ENCODE measurements at places on chromosomes 4 and X.

DNA sequence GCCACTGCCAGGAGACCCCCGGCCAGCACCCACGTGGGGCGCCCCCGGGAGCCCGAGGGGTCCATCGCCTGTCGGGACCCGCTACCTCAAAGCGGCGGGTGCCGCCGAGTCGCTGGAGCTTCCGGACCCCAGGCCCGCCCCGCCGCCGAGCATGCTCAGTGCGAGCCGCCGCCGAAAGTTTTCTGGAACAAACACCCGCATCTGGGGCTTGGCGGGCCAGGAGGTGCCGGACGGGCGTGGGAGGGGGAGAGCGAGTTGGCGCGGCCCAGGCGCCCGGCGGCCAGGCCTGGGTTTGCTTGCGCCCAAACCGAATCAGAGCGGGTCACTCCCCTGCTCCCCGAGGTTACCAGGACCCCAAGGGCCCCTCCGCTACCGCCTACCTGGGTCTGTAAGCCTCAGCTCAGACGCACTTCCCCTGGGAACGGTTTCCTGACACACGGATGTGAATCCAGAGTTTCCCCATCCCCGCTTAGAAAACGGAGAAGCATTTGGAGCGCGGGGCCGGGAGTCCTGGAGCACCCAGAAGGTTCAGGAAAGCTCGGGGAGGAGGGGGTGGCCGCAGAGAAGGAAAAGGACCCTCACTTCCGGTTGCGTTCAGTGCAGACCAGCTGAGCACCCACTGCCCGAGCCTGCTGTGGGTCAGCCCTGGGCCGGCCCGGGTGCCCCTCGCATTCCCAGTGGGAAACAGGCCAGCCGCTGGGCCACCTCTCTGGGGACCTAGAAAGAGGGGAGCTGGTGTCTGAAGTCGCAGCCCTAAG lies at the start of gene EVC2:
Gene EVC2 (minus strand): TSS at position 111 of the 758 bp plus-strand sequence. CDS start 46 bp downstream, at position 65.
- peak; percentile 13 for DNase-seq

GRCh38 chrX:38662640-38663039 lies 101.3 kb downstream of the TSPAN7 start:
- DNase-seq: no peak

DNA sequence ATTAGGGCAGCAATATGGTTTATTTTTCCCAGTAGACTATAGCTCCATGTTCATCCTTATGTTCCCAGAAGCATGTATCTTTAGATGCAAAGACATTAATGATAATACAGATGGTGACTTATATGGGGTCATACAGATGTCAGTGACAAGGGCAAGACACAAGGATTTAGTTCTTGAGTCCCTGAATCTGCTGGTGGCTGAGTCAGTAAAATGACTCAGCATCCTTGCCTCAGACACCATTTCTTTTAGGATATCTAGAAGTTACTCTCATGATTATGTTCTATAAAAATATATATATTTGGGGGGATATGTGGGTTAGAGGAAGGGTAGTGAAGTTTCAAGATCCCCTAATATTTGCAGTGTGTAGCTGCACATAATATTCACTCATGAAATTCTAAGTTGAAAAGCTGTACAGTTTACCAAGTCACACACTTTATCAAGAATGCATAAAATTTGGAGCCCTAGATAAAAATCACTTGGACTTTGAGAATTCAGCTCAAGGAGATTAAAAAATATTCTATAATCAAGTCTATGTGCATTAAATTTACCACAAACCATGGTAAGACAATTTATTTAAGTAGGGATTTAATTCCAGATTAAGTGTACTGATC lies 101.9 kb downstream of the LNX1 start:
- DNase-seq: no peak

GRCh38 chr4:6373541-6374410 lies 98.6 kb downstream of the PPP2R2C start:
- DNase-seq: no peak

DNA sequence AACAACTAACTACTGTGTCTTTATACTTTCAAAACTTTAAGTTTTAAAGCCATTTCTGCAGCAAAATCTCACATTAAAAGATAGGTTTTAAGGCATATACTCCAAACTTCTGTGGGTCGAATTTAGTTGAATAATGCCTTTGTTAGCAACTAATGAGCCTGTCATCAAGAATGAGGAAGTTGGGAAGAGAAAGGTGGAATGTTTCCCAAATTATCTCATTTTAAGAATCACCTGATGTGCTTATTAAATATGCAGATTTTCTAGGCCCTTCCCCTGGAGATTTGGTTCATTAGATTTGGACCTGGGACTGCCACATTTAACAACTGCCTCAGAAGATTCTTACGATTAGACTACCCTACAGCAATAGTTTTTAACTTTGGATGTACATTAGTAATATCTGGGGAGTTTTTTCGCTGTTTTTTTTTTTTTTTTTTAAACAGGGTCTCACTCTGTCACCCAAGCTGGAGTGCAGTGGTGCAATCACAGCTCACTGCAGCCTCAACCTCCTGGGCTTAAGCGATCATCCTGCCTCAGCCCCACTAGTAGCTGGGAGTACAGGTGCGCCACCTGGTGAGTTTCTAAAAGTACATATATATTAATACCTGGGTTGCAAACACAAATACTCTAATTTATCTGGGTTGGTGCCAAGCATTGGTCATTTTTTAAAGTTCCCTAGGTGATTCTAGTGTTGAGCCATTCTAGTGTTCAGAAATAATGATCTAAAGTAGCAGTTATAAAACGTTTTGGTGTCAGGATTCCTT lies 16.1 kb upstream of the TASL start:
- DNase-seq: no peak

GRCh38 chr4:48262926-48263325 lies 6.7 kb downstream of the TEC start:
- DNase-seq: no peak

DNA sequence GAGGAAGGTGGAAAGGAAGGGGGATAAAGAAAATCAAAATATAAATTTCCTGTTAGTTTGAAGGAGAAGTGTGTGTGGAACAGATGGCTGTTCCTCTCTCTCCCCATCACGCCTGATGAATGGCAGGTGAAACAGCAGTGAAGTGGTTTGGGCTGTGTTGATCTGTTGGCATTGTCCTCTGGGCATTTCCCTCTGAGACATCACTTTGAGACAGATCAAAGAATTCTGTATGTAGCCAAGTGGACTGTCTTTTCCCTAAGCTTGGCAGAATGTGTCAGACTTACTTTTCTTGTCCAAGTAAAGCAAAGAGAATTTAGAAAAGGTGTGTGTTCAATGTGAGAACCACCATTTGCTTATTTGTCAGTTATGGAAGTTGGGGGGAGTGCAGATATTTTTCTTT lies 47.5 kb downstream of the SEPTIN11 start:
- DNase-seq: no peak

DNA sequence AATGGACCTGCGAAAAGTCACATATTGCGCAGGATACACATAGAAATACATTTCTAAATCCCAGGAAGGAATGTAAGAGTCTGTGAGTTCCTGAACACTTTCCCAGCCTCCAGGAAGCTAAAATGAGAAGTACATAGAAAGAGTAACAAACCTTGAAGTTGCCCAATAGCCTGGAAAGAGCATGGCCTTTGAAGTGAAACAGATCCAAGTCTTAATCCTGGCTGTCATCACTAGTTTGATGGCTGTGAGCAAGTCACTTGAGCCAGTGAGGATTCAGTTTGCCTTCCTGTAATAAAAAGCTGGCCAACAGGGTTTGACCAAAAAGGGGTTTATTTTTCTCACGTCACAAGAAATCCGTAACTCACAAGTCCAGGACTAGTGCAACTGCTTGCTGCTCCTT lies 69.8 kb downstream of the ARHGEF38 start:
- DNase-seq: no peak

DNA sequence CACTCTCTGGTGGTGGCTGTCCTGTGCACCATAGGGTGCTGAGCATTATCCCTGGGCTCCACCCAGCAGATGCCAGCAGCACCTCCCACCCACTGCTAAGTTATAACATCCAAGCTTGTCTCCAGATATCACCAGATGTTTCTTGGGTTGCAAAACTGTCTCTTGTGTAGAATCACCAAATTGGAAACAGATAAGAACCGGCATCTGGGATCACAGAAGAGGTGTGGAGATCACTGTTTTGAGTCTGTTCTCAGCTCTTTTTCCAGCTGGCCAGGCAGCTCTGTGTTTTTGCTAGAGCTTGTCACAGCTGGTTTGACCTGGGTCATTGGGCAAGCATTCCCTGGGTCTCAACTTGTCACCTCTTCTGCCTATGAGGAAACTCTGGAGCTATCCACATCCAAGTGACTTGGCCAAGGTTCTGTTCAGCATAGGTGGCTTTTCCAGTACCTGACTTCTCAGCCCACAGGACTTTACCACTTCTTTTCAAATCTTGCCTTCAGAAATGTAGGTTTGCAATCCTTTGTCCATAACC lies 15.3 kb upstream of the PUDP start:
- no peak for DNase-seq

- no peak for DNase-seq
Observed at GRCh38 chrX:154531626-154532025, 15.0 kb downstream of the G6PD start.

DNA sequence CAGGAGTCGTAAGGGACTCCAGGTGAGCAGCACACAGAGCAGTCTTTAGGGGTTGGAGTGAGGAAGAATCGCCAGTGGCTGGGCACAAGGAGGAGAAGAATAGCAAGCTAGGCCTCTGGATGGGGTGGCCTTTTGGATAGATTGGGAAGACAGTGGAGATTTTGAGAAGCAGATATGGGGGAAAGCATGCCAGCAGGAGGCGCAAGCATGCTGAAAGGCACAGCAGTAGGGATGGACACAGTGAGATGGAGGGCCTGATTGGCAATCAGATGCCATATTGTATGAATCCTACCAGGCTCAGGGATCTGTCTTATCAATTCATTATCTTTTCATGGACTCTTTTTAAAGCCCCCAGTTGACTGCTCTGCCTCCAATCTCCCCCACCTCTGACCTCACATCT lies 60.4 kb upstream of the MAGEA4 start:
- DNase-seq: no peak

DNA sequence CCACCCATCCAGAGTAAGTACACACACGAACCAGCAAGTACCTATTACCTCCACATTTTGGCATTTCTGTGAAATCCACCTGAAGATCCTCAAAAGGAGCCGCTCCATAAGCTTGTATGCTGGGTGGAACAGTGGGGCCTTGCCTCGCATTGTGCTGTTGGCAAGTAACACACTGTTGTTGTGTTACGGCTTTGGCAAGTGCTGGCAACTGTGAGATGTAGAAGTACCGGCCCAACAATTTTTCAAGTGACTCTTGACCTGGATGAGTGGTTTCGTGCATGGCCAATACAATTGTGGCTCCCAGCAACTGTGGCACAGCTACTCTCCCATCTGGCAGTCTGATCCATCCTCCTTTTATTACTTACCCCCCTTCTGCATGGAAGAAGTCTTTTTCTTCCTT lies 128.7 kb downstream of the CCNB3 start:
- no peak for DNase-seq

DNA sequence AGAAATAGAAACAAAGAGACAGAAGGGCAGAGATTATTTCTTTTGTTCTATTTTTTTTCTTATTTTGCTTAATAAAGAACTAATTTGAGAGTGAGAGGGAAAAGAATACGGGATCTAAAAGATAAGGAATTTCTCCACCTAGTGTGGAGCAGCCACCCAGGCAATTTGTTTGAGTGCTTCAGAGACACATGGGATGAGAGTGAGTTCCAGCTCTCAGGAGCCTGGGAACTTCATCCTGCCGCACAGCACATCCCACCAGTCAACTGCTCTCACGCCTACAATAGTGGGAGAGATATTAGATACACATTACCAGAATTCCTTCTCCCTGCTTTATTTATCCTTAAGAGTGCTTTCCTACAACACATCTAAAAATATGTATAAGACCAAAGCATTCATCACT lies 946.4 kb downstream of the PDHA2 start:
- DNase-seq: no peak

DNA sequence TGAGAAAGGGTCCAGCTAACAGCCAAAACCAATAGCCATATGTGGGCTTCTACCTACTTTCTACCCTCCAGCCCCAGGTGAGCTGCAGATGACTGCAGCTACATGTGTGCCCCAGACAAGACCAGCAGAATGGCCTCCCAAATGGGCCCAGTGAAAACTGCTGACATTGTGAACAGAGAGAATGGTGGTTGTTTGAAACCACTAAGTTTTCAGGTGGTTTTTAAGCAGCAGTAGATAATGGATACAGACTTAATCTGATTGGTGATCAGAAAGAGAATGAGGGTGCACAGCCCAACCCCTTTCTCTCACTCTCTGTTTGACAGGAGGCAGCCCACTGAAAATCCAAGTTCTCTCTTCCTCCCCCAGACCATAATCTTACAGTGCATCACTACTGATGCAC lies 42.5 kb upstream of the BBS12 start:
- no peak for DNase-seq
